ENCODE measurements at places on chromosomes 16 and 17.
A peak's percentile ranks its signal among the peaks of the same experiment; 100 is the strongest.

- DNase-seq: no peak
These were observed 2.4 kb downstream of the CCR7 start for GRCh38 chr17:40562838-40563219.

GRCh38 chr17:22516861-22517636, 824.7 kb downstream of the KCNJ18 start:
- DNase-seq: no peak

GRCh38 chr16:52050418-52050817, 496.5 kb downstream of the TOX3 start:
- DNase-seq: no peak

GRCh38 chr17:74687886-74688285, 24.8 kb downstream of the CD300LF start:
- no peak for DNase-seq

GRCh38 chr17:44345454-44346026, 438 bp downstream of the GRN start:
- DNase-seq: no peak

GRCh38 chr17:16920628-16921020, 51.3 kb downstream of the TNFRSF13B start:
- DNase-seq: no peak

GRCh38 chr17:237406-237955, 56.0 kb upstream of the DOC2B start:
- DNase-seq: no peak

- DNase-seq: no peak
These were observed 10.7 kb upstream of the RNF222 start for GRCh38 chr17:8408371-8408770.

- no peak for DNase-seq
These were observed 477 bp downstream of the CFAP20 start for GRCh38 chr16:58128711-58129096.

DNA sequence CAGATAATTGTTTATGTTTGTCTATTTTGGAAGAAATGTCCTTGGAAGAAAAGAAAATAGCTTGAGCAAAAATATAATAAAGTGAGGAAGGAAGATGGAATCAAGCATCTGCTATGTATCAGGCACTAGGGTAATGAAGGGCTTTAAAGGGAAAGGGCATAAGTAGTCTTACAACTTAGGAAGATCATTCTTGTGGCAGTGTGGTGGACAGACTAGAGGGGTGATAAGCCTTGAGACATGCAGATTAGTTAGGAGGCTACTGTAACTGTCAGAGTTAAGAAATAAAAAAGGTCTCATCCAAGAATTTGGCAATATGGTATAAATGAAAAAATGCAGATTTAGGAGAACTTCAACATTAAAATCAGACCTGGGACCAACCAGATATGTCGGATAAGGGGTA, 14.9 kb downstream of the FAM222B start:
- DNase-seq: no peak

GRCh38 chr17:59093702-59094231, 12.9 kb downstream of the TRIM37 start:
- DNase-seq: peak; percentile 18

DNA sequence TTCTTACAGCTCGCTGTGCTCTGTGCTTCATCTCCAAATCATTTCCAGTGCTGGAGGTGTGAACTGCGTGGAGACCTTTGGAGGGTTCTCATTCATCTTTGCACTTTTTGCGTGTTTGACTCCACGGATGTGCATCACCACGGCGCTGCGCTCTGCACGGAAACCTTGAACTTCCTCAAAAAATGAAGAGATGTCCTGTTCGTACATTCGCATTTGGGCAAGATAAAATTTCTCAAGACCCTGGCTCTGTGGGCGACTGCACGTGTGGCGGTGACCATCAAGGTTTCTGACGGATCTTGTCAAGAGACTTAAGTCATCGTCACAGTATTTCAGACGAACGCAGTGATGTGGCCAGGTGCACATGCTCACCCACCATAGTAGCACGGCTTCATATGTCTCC, 10.3 kb upstream of the PVALEF start:
- DNase-seq: no peak

GRCh38 chr16:14194721-14195120, 123.6 kb downstream of the MRTFB start:
- DNase-seq: no peak

DNA sequence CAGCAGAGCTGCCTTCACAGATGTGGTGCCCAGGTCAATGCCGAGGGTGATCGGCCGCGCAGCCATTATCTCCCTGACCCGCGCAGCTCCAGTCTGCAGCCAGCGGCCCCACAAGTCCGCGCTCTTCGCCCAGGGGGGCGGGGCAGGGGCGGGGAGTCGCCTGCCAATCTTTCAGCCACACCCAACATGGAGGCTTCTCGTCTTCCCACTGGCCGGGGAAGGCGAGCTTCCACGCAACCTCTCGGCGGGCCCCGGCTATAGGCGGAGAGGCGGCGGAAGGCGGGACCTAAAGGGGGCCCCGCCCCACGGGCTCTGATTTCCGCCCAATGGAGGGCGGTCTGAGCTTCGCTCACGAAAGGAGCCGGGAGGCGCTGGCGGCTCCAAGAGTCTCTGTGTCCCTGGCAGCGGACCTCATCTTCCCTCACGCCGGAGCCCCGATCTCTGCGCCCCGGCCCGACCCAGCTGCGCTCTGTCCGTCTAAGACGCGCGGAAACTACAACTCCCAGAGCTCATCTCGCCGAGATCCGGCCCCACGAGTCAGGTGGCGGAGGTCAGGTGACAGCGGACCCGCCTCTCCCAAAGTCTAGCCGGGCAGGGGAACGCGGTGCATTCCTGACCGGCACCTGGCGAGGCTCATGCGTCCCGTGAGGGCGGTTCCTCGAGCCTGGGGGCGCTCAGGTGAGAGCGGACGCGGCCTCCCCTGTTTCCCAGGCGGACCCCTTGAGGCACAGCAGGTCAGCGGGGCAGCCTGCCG, at the start of the genes CTNS and SHPK:
Gene CTNS, plus strand, starts transcription at position 607 of the 754 bp plus-strand sequence. CDS start 3,447 bp downstream, outside the sequence.
Gene SHPK, minus strand, starts transcription at position 97 of the 754 bp plus-strand sequence. Its CDS starts 31 bp downstream, at position 66.
- DNase-seq: peak; percentile 94

GRCh38 chr16:57801098-57801808, 1.0 kb downstream of the KIFC3 start:
- DNase-seq: no peak

- peak; percentile 97 for DNase-seq
These were observed 7.8 kb upstream of the PDK2 start for GRCh38 chr17:50087246-50087911.

DNA sequence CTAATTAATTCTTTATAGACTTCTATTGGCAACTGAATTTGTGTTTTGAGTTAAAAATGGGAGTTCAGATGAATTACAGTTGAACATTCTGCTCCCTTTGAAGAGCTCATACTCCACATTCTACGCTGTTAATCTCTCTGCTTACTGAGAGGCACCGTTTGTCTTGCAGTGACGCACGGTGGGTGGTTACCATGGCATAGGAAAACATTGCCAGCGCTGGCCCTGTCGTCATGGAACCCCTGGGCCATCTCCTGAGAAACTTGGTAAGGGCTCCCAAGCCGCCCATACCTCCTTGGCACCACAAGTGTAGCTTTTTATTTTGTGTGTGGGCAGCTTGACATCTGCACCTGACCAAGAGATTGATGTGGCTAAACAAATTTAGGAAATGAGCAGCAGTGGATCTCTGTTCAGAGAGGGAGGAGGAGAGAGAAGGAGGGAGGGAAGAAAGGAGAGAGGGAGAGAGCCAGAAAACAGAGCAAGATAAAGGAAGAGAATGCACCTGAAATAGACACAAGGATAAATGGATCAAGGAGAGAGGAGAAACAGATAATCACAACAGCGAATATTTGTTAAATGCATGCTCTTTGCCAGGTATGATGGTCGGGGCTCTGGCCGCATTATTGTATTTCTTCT, 398.5 kb downstream of the HAPSTR1 start:
- no peak for DNase-seq

- DNase-seq: no peak
These were observed 8.3 kb downstream of the FLCN start for GRCh38 chr17:17228521-17229279.

DNA sequence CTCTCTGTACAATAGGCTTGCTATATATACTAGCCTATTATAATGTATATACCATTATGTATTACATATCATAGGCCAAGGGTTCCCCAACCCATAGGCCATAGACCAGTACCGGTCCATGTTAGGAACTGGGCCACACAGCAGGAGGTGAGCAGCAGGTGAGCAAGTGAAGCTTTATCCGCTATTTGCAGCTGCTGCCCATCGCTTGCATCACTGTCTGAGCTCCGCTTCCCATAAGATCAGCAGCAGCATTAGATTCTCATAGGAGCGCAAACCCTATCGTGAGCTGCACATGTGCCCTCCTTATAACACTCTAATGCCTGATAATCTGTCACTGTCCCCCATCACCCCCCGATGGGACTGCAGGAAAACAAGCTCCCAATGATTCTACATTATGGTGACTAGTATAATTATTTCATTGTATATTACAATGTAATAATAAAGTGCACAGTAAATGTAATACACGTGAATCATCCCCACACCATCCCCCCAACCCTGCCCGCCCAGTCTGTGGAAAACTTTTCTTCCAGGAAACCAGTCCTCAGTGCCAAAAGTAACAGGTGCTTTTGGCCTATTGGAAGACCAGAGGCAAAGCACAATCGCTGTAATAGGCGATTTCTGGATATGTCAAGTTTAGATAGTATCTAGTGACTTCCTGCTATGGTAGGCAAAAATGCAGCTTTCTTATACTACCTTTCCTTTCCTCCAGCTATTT, 84.1 kb downstream of the MYH11 start:
- no peak for DNase-seq

DNA sequence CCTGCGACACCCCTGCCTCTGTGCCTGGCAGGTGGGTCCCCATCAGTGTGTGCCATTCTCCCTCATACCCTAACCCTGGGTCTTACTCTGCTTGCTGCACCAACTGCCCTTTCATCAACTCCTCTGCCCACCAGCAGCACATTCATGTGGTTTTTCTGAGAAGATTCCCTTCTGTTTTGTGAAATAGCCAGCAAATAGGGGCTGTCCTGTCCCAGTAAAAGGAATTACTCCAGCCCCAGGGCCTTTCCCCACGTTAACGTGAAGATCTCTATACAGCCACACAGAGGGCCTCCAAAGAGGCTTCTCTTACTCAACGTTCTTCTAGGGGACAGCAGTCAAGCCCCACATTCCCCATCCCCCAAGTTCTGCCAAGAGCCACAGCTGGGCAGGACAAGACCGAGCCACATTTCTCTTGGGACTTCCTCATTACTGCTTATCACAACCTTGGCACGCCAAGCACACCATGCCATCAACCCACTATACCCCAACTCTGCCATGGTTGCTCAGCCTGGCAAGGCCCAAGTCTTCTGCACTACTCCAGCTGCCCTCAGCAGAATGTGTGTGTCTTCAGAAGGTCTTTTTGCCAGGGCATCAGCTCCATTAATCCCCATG, 18.7 kb upstream of the CCL2 start:
- DNase-seq: no peak

DNA sequence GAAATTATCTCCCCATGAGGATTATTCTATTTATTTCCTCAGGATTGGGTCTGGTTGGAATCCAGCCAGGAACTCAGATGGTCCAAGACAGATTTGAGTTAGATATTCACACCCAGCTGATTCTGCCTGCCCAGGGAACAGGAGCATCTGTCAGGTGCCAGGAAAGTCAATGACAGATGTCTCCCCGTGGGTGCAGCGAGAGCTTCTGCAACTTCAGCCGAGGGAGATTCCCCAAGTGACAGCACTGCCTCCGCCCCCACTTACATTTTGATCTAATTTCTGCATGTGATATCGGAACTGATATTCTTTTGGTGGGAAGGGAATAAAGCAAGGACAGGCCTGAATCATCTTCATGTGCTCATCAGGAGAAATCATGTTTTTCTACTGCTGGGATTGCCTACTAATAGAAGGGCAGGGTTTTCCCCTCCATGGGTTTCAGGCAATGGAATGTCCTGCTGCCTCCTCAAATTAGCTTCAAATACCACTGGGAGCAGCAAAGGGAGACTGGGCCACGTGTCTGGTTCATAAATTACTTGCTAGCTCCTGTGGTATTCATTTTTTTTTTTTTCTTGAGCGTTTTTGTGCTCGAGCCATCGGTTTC, 15.7 kb upstream of the DHX8 start:
- DNase-seq: no peak

GRCh38 chr16:80680839-80681238, 123.6 kb downstream of the CDYL2 start:
- DNase-seq: no peak

GRCh38 chr16:30367349-30368009, 2.8 kb downstream of the TBC1D10B start:
- DNase-seq: no peak

DNA sequence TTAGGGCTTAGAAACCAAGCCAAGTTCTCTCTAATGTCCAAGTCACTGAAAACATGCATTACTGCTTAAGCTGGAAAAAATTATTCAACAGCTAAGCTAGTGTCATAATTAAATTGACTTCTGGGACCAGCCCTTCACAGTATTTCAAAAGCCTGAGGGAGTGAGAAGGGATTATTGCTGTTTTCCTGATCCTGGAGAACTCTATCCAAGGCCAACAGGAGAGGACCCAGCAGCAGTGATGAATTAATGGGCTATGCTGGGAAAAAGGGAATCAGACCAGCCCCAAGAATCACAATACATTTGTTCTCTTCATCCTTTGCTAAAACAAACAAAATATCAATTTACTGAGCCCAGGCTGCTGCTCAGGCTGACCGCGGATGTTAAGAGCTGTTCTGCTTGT, 34.5 kb upstream of the CLEC3A start:
- no peak for DNase-seq

DNA sequence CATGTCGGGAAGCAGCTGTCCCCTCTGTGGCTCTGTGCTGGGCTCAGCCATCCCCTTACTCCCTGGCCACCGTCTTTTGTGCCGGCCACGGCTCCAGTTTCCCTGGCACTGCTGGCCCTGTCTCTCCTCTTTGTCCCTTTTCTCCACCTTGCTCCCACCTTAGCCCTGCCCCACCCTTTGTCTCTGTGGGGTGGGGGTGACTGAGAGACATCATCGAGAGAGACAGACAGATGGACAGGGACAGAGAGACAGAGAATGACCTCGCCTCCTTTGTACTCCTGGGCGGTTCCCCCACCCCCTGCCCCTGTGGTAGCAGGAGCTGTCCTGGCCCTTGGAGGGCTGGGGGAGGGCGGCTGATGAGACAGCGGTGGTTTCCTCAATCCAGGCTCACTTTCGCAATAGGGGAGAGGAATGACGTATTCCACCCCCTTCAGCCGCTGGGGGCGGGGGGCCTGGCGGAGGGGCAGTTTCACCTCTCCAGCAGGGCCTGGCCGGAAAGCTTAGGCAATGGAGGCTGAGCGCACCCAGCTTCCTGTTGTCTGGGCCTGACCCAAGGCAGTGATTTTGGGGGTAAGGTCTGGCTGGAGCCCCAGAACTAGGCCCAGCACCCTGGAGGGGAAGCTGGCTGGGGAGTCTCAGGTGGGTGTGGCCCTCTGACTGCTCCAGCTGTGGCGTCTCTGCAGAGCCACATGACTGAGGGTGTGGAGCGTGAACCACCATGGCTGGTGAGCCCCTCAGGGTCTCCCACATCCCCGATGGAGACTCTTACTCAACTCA, 7.3 kb downstream of the FMNL1 start:
- no peak for DNase-seq

- DNase-seq: no peak
These were observed 4.0 kb downstream of the WBP2 start for GRCh38 chr17:75850928-75851692.

GRCh38 chr16:9124908-9125584, 33.6 kb downstream of the HAPSTR1 start:
- no peak for DNase-seq

GRCh38 chr17:81583589-81584342, 31.6 kb upstream of the FAAP100 start:
- DNase-seq: peak; percentile 84

GRCh38 chr16:83019963-83020362, 393.2 kb downstream of the CDH13 start:
- DNase-seq: no peak
